NCI-H2107 (cell line): ENCODE measurements at places on chromosomes 12 and 14.

- DNase-seq, result no peak
Observed at GRCh38 chr12:109525279-109525585, 47.8 kb downstream of the UBE3B start.

- no peak for DNase-seq
Observed at GRCh38 chr14:55712491-55712890, 132.5 kb downstream of the KTN1 start.

DNA sequence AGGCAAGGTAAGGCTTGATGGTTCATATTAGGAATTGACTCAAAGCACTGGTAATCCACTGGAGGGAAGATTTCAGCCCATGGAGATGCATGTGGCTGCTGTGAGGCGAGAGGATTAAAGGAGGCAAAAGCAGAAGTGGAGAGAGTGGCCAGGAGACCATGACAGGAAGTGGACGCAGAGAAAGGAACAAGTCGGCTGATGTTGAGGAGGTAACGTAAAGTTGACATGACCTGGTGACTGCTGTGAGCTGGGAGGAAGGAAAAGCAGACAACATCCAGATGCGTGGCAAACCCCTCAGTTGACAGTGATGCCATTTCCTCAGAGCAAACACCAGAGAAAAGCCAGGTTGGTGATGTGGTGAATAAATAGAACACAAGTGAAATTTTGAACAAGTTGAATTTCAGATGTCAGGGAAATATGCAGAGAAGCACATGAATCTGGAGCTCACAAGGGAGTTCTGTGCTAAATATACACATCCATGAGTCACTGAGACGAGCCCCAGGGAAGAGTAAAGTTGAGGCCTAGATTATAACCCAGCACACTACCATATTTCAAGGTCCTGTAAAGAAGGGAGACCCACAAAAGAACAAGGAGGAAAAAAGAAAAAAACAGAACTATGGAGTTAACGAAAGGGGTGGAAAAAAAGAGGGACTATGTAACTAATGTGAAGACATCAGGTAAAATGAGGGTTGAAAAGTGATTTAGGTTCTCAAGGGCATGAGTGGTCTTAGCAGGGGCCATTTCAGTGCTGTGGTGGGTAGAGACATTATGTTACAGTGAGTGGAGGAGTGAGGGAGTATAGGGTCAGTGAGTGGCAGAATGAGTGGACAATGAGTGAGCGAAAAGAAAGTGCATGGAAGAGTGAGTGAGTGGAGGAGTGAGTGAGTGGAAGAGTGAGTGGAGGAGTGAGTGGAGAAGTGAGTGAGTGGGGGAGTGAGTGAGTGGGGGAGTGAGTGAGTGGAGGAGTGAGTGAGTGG, 61.6 kb upstream of the GZMB start:
- no peak for DNase-seq

GRCh38 chr12:13465635-13466034, 269.1 kb downstream of the EMP1 start:
- DNase-seq, result no peak
